ENCODE measurements at places on chromosomes 5 and 9.

DNA sequence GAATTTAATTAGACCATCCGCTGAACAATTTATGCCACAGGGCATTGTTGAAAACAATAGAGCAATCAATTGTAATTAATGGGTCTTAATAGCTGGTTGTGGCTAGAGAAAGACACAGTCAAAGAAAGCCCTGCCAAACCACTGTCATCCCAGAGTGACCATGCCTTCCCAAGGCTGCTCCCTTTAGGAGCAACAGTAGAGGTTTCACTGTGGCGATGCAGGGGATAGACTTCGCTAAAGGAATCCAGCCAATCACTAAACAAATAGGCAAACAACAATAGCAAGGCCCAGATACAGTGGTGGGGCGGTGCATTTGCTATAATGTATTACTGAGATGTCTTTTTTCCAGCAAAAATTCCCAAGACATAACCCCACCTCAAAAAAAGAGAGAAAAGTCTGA, 87.8 kb upstream of the SLC27A6 start:
- DNase-seq, result no peak

- no peak for DNase-seq
Measured at GRCh38 chr9:71333321-71333720, 211.9 kb upstream of the TRPM3 start.

GRCh38 chr5:171648279-171649074, 137.1 kb upstream of the SMIM23 start:
- no peak for DNase-seq

- no peak for DNase-seq
Measured at GRCh38 chr5:99032234-99033013, 103.6 kb upstream of the CHD1 start.

GRCh38 chr9:27351438-27351837, 54.5 kb upstream of the EQTN start:
- no peak for DNase-seq

DNA sequence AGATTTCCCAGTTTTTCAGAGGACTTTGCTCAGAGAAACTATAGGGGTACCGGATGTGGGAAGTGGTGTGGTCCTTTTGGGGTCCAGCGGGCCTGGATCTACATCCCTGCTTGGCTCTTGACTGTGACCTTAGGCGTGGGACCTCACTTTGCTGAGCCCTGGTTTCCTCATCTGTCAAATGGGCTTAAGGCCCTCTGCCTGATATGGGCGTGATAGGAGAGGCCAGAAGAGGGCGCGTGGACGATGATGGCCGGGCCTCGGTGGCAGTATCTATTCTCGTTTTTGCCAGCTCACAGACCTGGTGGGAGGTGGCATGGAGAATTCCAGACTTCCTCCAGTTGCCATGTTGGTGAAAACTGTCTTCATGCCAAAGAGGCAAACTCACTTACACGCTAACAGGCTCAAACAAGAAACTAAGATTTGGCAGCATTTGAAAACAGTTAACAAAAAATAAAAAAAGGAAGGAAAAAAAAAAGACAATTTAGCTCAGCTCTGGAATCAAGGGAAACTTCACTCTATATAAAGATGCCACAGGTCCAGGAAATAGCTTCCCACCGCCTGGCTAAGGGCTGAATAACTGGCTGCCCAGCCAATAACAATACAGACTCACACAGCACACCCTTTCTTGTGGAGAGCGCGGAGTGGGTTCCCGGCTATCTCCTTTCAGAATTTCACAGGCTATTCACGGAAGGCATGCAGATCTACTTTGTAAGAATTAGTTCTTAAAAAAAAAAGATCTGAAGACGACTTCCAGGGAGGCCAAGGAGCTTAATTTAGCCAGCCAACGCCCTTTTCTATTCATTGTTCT, 1.7 kb downstream of the SH3PXD2B start:
- DNase-seq, result peak; percentile 27

DNA sequence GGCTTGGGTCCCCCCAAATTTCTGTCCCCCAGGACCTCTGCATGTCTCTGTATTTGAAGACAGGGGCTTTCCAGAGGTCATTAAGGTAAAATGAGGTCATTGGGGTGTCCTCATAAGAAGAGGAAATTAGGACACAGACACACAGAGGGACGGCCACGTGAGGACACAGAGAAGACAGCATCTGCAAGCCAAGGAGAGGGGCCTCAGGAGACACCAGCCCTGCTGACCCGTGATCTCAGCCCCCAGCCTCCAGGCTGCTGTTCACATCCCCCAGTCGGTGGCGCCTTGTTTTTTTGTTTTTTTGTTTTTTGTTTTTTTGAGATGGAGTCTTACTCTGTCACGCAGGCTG, 1.2 kb upstream of the CCDC183 start:
- no peak for DNase-seq

DNA sequence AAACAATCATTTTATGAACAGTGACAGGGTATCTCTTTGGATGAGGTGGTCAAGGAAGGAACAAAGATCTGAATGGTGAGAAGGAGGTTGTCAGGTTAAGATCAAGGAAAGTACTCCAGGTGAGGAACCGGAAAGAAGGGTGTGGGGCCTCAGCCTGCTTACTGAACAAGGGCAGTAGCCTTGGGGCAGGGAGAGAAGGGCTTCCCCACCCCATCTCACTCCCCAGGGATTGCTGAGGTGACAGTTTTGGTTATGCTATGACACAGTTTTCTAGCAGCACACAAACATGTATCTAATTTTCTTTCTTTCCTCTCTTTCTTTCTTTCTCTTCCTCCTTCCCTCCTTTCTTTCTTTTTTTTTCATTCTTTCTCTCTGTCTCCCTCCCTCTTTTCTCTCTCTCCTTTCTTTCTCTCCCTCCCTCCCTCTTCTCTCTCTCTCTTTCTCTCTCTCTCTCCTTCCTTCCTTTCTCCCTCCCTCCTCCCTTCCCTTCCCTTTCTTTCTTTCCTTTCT, 4.1 kb upstream of the HDHD3 start:
- no peak for DNase-seq

GRCh38 chr5:144374637-144375036, 204.0 kb downstream of the KCTD16 start:
- no peak for DNase-seq

DNA sequence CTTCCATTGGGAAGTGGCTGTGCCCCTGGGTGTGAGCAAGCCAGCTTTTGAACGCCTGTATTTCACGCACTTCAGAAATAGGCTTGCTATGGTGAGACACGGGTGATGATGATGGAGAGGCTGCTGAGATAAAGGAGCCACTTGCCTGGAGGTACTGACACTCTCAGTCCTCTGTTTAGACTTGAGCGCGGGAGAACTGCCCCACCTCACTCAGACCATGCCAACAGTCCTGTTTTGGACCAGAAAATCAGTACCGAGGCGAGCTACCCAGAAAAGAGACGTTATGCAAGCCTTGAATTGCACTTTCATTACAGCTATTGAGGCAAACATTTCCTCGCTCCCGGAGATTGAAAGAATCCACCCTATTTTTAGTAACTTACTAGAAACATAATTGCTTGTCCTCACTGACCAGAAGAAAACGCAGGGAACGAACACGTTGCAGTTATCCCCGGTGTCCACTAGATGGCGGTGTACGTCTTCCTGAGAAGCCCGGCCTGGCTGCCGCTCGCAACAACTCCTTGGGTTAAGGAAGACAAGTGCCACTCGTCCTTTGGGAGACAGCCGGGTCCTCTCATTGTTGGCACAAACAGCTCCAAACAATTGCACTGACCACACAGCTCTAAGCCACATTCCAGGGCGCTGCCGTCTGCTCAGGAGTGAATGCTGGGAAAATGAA, 142.4 kb downstream of the PSAT1 start:
- peak; percentile 50 for DNase-seq

DNA sequence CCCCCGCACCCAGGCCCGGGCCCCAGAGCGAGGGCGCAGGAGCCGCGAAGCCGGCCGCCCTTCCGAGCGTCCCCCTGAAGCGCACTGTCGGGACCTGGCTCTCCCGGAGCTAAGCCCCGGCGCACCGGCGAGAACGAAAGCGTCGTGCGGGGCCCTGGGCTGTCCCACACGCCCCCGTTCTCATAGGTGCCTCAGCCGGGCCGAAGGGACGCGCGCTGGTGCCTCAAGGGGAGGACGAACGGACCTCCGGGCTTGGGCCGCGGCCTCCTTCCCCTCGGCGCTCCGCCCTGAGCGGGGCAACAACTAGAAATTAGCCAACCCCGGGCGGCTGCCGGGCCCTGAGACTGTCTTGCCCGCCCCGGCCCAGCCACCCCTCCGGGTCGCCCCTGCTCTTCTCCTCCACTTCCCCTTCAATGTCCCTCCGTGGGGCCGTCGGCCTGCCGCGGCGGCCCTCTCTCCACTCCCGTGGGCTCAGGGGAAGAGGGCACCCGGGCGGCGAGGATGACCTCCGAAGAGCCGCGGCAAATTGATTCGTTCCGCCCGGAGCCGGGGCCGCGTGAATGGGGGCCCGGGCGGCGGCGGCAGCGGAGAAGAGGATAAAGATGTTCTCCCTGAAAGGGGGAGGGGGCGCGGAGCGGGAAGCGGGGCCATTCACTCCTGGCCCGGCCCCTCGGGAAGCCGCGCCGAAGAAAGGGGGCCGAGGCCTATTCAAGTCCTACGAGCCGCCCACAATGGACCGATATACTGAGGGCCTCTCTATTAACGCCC, 3.5 kb upstream of the PRDM12 start:
- no peak for DNase-seq

- DNase-seq, result no peak
Measured at GRCh38 chr9:15505921-15506320, 4.8 kb downstream of the PSIP1 start.

DNA sequence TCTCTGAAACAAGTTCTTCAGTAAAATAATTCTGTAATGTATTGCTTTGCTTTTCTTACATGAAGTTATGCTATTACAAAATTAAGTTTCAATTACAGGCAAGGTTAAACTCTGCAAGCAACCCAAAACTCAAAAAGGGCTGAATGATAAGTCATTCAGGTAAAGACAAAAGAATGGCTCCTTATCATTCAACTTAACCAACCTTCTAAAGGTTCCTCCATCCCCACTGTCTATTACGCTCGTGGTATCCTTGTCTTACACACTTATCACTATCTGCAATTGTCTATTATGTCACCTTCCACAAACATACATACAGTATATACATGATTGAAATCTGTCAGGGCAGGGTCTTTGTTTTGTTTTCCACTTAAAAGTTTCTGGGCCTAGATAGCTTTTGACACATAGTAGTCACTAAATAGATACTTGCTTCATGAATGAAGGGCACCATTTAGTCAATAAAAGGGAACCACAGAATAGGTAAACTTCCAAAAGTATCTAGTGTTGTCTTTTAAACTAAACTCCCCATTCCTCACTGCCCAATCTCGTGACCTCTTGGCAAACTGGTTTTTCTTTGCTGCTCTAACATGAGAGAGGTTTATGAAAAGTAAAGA, 6.9 kb downstream of the RPL37 start:
- no peak for DNase-seq

DNA sequence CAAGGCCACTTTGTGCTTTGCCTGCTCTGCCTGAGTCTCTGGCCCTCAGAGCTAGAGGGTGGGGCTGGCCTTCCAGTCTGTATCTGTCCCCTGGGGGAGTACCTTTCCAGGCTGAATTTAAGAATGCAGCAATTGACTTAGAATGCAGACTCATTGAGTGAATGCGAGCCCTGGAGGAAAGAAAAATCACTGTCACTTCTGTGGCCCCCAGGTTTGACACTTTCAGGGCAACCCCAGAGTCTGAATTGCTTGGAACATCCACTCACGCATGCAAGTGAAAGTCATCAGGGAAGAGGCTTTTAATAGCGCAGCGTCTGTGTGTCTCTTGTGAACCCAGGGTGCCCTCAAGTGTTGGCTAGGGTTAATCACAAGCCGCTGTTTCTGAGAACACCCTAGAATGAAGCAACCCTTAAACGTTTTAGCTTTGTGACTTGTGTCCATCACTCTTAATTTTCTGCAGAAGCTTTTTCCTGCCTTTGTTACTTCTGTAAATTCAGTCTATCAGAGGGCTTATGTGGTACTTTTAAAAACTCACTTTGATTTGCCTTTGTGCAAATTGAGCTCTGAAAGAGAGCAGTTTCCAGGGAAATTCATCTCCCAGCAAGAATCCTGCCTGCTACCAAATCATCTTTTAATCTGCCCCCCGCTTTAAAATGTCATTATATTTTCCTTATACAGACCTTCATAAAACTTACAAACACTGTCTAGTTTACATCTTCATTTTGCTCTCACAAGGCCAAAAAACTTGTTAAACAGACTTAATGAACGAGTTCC, 146.8 kb upstream of the IQGAP2 start:
- DNase-seq, result peak; percentile 50

GRCh38 chr5:80967500-80968181, 7.5 kb downstream of the RASGRF2 start:
- DNase-seq, result no peak

DNA sequence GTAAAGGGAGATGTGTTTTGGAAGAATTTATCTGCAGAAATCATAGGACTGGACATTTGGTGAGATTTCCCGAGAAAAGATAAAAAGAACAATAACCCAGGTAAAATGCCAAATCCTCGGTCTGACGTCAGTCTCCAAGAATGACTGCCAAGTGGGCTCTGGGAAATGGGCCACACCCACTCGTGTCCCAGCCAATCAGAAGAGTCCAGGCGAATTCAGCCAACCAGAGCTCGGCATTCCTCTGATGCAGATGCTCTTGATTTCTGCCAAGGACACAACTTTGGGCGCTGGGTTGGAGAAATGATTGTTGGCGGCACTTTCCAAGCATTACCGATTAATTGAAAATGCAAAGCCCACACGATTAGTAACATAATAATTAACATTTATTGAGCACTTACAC, 73.3 kb downstream of the FGF18 start:
- no peak for DNase-seq

- no peak for DNase-seq
Measured at GRCh38 chr5:140148508-140148907, 22.8 kb downstream of the IGIP start.

DNA sequence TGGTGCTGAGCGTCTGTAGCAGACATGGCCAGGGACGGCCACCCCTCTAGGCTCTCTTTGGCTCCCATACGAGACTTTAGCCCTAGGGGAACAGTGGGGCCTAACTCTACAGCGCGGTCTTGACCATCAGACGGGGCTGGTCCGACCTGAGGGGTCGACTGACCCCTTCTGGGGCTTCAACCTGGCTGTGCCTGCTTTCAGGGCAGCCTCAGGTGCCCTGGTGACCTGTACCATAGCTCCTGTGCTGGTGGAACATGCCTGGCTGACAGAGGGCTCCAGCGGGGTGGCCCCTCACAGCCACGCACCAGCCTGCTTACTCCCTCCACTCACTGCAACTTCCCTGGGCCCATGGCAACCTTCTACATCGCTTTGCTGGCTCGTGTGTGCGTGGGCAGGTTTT, 423.4 kb upstream of the SEMA6A start:
- DNase-seq, result no peak

- no peak for DNase-seq
Measured at GRCh38 chr5:112036206-112036605, 279.2 kb upstream of the NREP start.

DNA sequence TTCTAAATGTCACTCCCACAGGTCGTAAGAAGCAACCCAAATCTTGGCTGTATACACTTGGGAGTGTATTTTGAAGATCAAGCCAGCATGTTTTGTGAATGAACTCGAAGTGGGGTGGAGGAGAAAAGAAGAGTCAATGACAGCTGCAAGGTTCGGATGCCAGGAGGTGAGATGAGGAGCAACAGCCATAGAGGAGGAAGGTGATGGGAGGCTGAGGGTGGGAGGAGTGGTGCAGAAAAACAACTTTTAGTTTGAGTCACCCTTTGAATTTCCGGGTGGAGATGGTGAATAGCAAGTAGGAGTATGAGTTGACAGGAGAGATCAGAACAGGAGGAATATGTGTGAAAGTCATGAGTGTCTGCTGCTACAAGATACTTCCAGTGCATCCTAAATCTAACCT, 153.6 kb downstream of the DIRAS2 start:
- DNase-seq, result no peak

GRCh38 chr5:59055745-59056448, 473.0 kb downstream of the RAB3C start:
- no peak for DNase-seq

Measured in pancreas (tissue), 10 donors.